OCI-M1 (cell line): ENCODE measurements at places on chromosomes 16 and 17.
A peak's percentile ranks its signal among the peaks of the same experiment; 100 is the strongest.

GRCh38 chr17:45935710-45936509 lies 41.6 kb downstream of the MAPT start:
- no peak for DNase-seq

- DNase-seq, result no peak
These were observed 87.5 kb downstream of the SEC14L1 start for GRCh38 chr17:77228241-77228752.

DNA sequence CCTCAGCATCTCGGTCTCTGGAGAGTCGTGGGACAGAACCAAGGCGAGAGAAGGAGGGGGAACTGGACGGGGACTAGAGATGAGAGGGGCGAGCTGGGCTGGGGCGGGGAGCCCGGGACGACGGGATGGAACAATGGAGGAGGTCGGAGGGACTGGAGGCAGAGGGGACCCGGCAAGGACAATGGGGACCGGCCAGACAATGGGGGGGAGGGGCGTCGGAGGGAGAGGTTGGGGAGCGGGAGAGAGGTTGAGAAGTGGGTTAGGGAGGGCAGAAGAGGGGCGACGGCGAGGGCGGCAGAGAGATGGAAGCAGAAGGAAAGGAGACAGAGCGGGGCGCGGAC lies 719 bp downstream of the NGFR start:
- DNase-seq, result no peak

GRCh38 chr16:3256866-3257465 lies 533 bp upstream of the MEFV start:
- no peak for DNase-seq

DNA sequence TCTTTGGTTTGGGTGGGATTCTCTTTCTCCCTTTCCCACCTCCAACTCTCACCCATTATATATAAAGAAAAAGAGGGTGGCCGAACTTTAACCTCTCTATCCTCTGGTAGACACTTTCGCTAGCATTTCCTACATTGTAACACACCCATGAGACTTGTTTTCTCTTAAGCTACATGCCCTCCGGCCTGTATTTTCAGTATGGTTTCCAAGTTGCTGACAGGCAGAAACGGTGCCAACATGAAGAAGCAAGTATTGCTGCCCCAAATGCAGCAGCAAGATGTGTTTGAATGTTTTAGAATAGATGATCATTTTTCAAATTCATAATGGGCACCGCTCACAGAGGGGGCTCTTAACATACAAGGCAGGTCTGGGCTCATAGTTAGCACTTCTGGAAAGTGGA lies 18.7 kb upstream of the CYB5B start:
- no peak for DNase-seq

GRCh38 chr16:5769513-5769912 lies 671.9 kb upstream of the EEF2KMT start:
- DNase-seq, result no peak

- no peak for DNase-seq
These were observed 84.8 kb downstream of the SNX11 start for GRCh38 chr17:48192321-48192731.

DNA sequence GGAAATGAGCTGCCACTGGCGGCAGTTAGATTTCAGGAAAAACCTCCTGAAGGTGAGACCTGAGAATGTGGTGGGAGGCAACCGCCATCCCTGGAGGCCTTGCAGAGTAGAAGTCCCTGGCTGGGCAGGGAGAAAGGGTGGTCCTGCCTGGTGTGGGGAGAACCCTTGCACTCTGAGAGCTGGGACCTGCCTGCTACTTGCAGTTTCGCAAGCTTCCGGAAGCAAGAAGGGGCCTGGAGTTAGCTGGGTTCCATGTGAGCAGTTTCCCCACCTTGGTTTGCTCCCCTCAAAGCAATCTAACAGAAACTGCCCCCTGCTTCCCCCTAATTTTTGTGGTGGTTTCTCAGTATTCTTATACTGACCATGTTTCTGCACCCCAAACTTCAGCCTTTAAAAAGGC lies 6.5 kb downstream of the ZNF629 start:
- no peak for DNase-seq

GRCh38 chr16:23081675-23082119 lies 67.6 kb downstream of the USP31 start:
- no peak for DNase-seq

- DNase-seq, result no peak
These were observed 52.1 kb upstream of the LYRM9 start for GRCh38 chr17:27945333-27945616.

- no peak for DNase-seq
These were observed 304.5 kb downstream of the CPPED1 start for GRCh38 chr16:12499032-12499745.

GRCh38 chr17:61540874-61541273 lies 50.1 kb downstream of the NACA2 start:
- no peak for DNase-seq

DNA sequence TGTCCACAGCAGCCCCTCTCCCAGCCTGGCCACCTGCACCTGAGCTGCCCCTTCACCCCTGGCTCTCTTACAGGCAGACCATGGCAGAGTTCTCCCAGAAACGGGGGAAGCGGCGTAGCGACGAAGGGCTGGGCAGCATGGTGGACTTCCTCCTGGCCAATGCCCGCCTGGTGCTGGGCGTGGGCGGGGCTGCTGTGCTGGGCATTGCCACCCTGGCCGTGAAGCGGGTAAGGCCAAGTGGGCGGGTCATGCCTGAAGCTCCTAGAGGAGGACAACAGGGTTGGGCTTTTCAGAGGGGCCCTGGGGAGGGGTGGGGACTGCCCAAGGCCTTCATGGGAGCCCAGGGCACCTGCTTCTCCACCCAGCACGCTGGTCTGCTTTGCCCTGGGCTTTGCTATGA lies 2.2 kb downstream of the MIEF2 start:
- DNase-seq, result no peak

GRCh38 chr16:89561142-89561883 lies 831 bp downstream of the RPL13 start:
- peak; percentile 54 for DNase-seq

DNA sequence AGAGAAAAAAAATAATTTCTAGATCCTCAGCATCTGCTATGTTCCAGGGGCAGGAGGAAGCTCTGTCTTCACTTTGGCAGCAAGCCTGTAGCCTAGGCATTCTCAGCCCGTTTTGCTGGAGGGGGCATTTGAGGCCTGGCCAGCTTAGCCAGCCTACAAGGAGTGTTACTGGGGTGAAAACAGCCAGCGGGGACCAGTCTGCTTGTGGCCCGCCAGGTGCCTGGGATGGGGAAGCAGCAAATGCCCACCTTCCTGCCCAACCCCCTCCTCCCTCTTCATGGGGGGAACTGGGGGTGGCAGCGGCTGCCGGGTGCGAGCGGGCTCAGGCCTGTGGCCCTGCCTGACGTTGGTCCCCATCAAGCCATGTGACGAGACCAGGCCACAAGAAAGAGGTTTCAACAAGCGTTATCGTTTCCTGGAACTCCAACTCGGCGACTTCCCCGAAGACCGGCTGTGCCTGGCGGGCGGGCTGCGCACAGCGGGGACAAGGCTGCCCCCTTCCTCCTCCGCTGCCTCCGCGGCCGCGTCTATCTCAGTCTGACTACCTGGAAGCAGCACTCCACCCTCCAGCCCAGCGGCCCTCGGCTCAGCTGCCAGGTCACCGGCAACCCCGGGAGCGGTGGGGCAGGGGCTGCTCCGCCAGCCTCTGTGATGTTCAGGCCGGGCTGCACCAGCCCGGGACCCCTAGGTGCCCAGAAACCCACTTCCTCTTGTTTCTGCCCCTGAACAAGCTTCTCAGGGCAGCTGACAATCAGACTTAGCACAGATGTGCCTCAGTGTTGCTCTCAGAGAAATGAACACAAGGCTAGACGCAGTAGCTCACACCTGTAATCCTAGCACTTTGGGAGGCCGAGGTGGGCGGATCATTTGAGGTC lies 22.9 kb downstream of the SOCS1 start:
- DNase-seq, result peak; percentile 97

GRCh38 chr16:16124438-16124837 lies 98.9 kb downstream of the ABCC6 start:
- DNase-seq, result no peak

- DNase-seq, result no peak
These were observed 300.5 kb downstream of the CPPED1 start for GRCh38 chr16:12503191-12503590.

DNA sequence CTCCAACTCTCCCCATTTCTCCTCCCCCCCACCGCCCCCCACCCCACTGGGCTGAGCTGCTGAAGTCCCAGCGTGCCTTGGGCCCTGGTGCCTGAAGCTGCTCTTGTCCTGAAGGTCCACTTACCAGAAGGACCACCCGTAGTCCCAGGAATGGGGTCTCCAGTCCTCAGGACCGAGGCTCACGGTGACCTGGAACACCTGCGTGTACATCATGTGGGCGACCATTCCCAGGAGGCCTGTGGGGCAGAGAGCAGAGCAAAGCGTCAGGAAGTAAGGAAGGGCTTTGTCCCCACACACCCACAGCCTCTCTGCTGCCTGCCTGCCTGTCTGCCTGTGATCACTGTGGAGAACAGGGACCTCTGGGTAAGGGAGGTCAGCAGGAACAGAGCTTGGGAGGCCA lies 218.7 kb downstream of the GSG1L start:
- no peak for DNase-seq

- no peak for DNase-seq
These were observed 3.7 kb upstream of the DNASE1 start for GRCh38 chr16:3650631-3651265.
